ENCODE measurements at places on chromosomes 11 and 22. TPM values are rescaled to one million over a fixed set of nuclear protein-coding genes. Genes with fewer than 3 reads are reported as not detected.

The C11orf42 gene
- total RNA-seq, result not detected

DNA sequence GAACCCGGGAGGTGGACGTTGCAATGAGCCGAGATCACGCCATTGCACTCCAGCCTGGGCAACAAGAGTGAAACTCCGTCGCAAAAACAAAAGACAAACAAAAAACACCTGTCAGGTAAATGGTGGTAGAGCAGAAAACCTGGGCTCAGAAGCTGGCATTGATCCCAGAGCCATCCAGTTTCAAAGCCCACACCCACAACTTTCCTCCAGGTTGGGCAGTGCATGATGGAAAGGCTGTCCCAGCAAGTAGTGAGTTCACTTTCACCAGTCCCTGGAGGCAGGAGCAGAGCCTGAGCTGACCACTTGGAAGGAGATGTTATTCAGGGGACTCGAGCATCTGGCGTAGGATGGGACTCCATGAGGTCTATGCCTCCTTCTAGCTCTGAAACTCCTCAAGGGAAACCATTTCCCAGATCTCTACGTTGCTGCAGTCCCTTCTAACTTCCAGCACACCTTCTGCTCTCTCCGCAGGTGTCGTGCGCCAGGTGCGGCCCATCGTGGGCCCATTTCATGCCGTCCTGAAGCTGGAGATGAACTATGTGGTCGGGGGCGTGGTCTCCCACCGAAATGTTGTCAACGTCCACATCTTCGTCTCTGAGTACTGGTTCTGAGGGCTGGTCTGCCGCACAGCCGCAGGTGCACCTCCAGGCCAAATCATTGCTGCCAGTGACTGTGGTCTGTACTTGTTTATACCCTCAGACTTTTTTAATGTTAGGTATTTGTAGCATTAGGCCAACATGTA lies 71.6 kb upstream of the ATXN10 start:
- H3K27ac ChIP-seq, result no peak overlapping the region
- no peak overlapping the region for H3K4me3 ChIP-seq
- H3K4me1 ChIP-seq, result peaks cover 16% of the 10 kb centered on the region
- no peaks in the 10 kb centered on the region for H3K36me3 ChIP-seq

The HOATZ gene
- not detected for total RNA-seq

DNA sequence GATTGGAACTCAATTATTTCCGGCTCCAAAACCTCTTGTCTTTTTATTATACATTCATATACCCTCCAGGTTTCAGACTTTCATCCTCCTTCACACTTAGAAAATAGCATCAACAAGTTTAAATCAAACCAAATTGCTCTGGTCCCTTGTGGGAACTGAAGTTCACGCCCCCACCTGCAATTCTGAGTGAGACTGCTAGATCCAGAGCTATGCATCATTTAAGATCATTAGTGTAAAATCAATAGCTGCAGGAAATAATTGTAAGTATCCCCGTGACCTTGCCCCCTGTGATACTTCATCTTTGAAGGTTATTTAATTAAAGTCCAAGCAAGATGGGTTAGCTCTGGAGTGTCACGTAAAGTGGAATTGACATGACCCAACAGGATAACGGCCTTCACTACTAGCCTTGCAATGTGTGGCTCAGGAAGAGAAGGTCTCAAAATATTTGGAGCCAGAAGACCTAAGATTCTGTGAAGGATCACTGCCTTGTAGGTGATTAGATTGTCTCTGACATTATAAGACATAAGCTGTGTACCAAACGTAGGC lies 742.2 kb upstream of the LRRC4C start:
- no peak for DNase-seq
- no peak overlapping the region for H3K27ac ChIP-seq

The LIF gene
- 13.4 TPM for total RNA-seq

DNA sequence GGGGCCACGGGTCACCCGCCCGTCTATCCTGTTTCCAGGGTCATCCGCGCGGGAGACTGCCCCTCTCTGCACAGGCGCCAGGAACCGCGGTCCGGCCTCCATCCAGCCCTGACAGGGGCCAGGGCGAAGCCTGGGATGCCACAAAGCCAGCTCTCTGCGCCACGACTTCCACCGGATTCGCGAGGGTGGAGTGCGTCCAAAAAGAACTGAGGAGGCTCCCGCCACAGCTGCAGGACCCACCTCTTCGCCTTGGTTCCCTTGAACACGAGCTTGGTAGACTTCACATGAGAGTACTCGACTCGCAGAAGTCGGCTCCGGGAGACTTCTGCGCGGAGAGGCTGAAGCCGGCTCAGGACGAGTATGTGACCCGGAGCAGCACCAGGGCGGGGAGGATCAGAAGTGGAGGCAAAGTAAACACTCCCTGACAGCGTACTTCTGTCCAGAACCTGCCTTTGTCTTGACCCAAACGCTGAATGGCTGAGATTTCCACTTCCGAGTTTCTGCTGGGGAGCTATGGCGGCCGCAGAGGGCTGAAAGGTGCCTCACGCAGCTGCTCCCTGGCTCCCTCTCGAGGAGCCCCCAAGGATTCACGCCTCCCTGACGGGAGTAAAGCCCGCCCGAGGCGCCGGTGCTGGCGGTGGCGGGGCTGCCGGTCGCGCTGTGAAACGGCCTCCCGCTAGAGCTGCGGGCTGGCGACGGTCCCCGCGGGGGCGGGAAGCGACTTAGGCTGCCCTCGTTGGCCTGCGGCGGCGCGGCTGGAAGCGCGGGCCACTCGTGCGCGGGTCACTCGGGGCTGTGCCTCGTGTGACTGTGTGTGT lies 4566.7 kb upstream of the OR11H1 start:
- H3K27me3 ChIP-seq, result no peaks in the 10 kb centered on the region
- no peaks in the 10 kb centered on the region for H3K4me1 ChIP-seq
- no peaks in the 10 kb centered on the region for H3K36me3 ChIP-seq
- DNase-seq, result peak; percentile 4

DNA sequence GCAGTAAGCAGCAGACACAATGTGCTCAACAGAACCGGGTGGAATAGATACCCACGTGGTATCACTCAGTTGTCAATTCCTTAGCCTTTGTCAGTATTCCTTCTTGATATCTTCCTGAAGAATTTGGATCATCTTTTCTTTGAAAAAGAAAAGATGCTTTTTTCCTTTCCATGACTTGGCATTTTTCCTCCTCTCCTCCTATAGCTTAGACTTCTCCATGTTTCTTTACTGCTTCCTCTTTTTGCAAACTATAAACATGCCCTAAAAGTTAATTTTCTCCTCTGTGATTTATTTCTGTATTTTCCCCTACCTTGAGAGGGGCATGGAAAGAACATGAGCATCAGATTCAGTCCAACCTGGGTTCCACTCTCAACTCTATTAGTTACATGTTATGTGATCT lies 11.7 kb downstream of the CBLIF start:
- no peaks in the 10 kb centered on the region for H3K4me1 ChIP-seq
- no peaks in the 10 kb centered on the region for H3K36me3 ChIP-seq
- H3K27me3 ChIP-seq, result no peaks in the 10 kb centered on the region
- H3K27ac ChIP-seq, result no peak overlapping the region

The MFRP gene
- total RNA-seq, result not detected

DNA sequence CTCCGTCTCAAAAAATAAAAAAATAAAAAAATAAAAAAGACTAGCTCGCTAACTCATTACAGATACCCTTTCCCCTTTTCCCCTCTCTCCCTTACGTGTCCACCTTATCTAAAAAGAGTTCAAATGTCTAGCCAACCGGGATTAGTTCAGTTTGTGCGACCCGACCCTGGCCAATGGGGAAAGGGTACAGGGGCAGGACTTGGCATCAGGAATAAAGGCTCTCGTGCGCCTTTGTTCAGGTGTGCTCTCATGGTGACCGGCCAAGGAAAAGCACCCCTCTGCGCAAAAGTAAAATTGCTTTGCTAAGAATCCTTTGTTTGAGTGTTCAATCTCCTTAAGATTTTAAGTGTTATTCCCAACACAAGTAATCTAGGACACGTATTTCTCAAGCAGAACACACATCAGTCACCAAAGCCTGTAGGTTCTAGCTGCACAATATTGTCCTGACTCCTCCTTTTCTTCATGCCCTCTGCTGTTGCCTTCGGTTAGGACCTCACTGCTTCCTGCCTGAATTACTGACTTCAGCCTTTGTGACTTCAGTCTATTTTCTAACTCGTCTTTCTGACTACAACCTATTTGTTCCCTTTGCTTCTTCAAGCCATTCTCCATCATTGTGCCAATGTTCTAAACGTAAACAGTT lies 20.7 kb upstream of the CECR2 start:
- H3K27ac ChIP-seq, result no peak overlapping the region
- H3K4me1 ChIP-seq, result no peaks in the 10 kb centered on the region
- no peak for DNase-seq

The VWCE gene
- 6.7 TPM for total RNA-seq

DNA sequence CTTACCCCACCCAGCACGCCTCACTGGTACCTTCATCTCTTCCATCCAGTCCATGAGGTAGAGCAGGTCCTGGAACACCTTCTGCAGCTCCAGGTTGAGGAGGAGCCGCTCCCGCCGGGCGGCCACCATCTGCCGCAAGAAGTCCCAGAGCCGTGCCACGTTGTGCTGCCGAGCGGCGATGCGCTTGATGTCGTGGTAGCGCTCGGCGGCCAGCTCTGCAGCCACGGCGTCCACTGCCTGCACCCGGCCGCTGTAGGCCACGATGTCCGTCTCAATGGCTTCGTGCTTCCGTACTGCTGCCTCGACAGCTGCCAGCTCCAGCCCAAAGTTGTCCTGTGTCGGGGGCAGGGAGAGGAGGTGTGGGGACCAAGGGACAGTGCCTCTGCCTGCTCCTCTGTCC lies 21.5 kb downstream of the SPTBN2 start:
- no peak for DNase-seq
- no peak overlapping the region for H3K27ac ChIP-seq
- no peaks in the 10 kb centered on the region for H3K4me1 ChIP-seq
- no peaks in the 10 kb centered on the region for H3K27me3 ChIP-seq
- no peaks in the 10 kb centered on the region for H3K36me3 ChIP-seq
- no peak overlapping the region for H3K4me3 ChIP-seq

DNA sequence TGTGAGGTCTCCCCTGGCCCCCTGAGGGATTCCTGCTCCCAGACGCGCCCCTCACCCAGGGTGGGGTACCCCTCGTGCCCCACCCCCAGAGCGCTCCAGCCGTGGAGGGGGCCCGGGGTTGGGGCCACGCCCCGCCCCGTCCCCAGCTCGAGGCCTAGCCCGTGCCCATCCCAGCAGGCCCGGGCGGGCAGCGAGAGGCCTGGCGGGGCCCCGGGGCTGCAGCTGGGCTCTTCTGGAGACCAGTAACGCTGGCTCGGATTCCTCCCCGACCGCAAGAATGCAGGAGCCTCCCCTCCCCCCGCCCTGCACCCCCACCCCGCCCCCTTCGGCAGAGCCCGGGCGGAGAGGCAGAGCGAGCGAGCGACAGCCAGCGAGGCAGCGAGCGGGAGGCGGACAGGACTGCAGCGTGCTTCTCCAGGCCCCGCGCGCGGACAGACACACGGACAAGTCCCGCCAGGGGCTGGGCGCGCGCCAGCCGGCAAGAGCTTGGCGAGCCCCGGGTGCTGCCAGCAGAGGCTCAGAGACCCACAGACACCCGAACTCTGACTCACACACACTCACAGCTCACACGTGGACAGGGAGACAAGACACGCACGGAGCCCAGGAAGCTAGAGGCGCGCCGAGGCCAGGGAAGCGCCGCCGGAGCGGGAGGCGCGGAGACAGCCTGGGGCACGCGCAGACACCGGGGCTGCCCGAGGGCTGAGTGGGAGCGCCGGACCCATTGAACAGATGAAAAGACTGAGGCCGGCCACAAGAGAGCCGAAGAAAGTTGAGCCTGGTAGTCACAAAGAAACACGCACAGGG lies 15.2 kb downstream of the BCL9L start:
- H3K4me1 ChIP-seq, result peaks cover 78% of the 10 kb centered on the region
- peak; percentile 93 for DNase-seq
- H3K27ac ChIP-seq, result peak overlapping the region; percentile 99
- H3K36me3 ChIP-seq, result no peaks in the 10 kb centered on the region

The CD3G gene
- 1.1 TPM for total RNA-seq

DNA sequence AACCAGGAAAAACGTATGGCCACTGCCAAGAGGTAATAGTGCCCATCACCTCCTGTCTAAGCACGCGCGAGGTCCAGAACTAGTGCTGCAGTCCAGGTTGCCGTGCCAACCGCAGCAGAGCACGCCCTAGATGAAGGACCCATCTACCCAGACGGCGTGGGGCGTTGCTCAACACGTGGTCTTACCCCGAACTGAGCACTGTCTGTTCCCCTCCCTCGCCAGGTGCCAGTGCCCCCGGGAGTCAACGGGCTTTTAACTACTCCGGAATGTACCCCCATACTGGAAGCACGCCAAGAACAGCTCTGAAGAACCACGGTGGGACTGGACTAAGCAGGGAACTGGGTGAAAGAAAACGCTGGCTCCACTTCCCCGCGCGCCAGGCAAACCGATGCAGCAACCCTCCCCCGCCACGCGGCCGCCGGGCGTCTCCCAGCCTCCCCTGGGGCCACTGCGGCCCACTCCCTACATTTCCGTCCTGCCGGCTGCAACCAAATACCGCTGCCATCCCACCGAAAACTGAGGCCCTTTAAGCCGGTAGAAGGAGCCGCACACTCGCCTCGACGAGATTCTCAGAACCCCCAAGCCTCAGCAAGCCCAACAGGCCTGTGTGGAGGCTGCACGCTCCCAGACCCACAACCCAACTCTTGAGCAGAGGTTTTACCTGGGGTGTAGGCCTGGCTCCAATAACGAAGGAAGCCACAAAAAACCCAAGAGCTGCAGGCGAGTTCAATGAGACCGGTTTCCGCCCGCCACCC lies at the start of gene HSPA8:
TSS of gene HSPA8 (minus strand) at position 734 of the 755 bp plus-strand sequence. CDS start 812 bp downstream, outside the sequence.
- H3K27ac ChIP-seq, result peak within 1 kb of the TSS; percentile 99
- peaks cover 26% of the 10 kb centered on the region for H3K4me1 ChIP-seq
- peak; percentile 71 for DNase-seq
- H3K27me3 ChIP-seq, result no peaks in the 10 kb centered on the region
- no peaks in the 10 kb centered on the region for H3K36me3 ChIP-seq

- no peak overlapping the region for H3K4me3 ChIP-seq
- H3K27ac ChIP-seq, result no peak overlapping the region
- no peaks in the 10 kb centered on the region for H3K36me3 ChIP-seq
- no peak for DNase-seq
- no peaks in the 10 kb centered on the region for H3K4me1 ChIP-seq
Observed at GRCh38 chr11:122354025-122354697, 238.1 kb upstream of the BLID start.

The ISX gene
- 29.8 TPM for total RNA-seq

The RASD2 gene
- total RNA-seq, result 1.3 TPM

DNA sequence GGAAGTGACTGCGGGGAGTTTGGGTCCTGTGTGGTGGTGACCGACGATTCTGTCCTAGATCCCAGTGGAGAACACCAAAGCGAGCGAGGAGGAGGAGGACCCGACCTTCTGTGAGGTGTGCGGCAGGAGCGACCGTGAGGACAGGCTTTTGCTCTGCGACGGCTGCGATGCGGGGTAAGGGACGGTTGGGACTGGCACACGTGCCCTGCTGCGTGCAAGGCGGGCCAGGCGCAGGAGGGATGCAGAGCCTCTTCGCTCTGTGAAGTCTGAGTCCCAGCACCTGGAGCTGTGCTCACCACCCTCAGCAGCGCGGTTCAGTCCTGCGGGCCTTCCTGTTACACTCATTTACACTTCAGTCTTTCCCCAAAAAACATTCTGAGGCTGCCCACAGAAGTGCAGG lies 16.2 kb downstream of the PHRF1 start:
- no peaks in the 10 kb centered on the region for H3K27me3 ChIP-seq
- H3K36me3 ChIP-seq, result no peaks in the 10 kb centered on the region
- no peak for DNase-seq
- H3K4me3 ChIP-seq, result no peak overlapping the region
- H3K27ac ChIP-seq, result no peak overlapping the region
- peaks cover 10% of the 10 kb centered on the region for H3K4me1 ChIP-seq

Measured in hepatocyte (in vitro differentiated cells).